ENCODE measurements at places on chromosomes 5 and 9.

DNA sequence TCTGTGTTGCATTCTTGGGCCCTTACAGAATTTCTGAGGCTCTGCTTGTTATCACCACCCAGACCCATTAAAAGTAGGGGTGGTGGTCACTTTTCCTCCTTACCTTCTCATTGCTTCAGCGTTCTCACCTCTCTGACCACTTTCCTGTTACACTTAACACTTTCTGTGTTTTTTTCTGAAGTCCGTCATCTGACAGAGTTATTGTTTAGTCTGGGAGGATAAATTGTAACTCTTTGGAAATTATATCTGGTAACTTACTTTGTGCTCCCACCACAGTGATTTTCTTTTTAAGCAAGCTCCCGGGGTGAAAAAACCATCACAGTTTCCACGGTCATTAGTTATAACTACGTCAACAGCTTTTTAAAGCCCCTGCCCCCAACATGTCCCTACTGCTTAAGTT lies 211.2 kb upstream of the OTULINL start:
- no peak for DNase-seq

DNA sequence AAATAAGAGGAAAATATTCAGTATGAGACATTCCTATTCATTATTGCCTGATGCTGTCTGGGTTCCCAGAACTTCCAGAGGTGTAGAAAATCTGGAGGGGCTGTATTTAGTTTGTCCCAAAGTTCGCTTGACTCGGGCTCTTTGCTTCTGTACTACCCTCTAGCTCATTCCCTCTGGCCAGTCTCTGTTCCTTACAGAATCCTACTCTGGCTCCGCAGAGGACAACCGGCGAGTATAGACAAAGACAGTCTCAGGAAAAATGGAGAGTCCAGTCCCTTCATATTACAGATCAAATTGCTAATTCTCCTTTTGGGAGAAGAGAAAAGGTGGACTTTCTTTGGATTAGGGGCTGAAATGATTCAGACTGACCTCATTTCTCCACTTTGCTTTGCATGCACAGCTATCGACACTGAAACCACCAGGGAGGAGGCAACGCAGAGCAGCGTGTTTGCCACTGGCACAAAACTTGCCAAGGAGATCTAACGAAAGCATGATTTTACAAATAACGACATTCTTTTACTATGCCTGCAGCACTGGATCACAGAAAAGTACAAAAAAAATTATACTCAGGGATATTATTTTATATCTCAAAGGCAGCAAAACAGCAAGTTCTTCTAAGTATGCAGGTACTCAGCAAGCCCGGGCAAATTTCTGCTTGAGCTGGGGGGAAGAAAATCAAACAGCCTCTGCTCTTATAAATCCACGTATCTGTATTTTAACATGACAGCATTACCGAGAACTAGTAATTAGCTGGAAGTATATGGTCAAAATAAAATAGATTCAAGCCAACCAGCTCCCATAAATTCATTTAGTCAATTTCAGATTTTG lies 279.7 kb downstream of the NPR3 start:
- no peak for DNase-seq

GRCh38 chr9:8365029-8365428 lies 565.5 kb upstream of the DMAC1 start:
- no peak for DNase-seq

DNA sequence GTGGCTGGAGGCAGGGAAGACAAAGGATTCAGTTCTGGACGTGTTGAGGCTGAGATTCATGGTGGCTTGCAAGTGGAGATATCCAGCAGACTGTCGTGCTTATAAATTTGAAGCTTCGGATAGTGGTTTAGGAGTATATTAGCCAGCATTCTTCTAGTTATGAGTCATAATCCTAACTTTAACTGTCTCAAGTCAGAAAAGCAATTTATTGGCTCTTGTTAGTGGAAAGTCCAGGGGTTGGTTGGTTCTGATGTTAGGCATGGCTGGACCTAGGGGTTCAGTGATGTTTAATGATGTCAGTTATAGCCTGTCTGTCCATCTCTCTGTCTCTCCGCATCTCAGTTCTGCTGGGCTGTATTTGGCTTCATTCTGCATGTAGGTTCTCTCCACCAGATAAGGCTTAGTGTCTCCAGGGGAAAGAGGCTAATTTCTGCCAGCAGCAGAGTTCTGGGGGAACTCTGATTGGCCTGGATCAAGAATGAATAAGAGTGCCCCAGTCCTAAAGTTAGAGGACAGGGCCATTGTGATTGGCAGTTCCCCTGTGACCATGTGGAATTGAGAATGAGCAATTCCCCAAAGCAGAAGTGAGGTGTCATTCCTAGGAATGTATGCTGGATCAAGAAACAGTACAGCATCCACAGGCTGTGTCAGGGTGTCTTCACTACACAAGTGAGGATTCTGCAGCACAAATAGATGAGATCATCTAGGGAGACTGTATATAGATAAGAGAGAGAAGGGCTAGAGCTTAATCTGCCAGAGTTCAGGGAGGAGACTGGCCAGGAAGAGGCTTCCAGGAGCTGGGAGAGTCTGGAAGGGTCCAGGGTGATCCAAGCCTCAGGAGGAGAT lies 72.9 kb upstream of the SHB start:
- peak; percentile 76 for DNase-seq

GRCh38 chr9:124198948-124199347 lies 58.8 kb upstream of the NEK6 start:
- no peak for DNase-seq

DNA sequence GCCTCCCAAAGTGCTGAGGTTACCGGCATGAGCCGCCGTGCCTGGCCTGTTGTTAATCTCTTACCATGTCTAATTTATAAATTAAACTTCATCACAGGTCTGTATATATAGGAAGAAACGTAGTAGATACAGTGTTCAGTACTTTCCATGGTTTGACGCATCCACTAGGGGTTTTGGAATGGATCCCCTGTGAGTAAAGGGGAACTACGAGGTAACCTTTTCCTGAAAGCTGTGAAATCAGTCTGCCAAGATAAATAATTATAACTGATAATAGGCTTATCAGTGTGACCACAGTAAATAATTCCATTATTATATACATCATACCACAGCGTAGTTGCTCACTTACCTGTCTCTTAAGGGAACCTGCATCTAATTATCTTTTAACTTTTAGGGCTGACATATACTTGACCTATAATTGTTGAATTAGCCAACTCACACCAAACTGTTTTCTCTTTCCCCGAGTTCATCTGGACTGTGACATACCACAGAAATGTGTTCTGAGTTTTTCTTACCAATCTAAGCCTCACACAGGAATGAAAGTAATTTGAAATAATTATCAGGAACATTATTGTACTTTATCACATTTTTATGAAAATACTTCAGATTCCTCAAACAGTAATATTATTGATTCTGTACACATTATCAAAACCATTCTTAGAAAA lies 42.9 kb downstream of the DAPK1 start:
- DNase-seq = no peak

- DNase-seq = peak; percentile 41
These were observed 99.7 kb downstream of the GOLPH3 start for GRCh38 chr5:32074401-32074800.

DNA sequence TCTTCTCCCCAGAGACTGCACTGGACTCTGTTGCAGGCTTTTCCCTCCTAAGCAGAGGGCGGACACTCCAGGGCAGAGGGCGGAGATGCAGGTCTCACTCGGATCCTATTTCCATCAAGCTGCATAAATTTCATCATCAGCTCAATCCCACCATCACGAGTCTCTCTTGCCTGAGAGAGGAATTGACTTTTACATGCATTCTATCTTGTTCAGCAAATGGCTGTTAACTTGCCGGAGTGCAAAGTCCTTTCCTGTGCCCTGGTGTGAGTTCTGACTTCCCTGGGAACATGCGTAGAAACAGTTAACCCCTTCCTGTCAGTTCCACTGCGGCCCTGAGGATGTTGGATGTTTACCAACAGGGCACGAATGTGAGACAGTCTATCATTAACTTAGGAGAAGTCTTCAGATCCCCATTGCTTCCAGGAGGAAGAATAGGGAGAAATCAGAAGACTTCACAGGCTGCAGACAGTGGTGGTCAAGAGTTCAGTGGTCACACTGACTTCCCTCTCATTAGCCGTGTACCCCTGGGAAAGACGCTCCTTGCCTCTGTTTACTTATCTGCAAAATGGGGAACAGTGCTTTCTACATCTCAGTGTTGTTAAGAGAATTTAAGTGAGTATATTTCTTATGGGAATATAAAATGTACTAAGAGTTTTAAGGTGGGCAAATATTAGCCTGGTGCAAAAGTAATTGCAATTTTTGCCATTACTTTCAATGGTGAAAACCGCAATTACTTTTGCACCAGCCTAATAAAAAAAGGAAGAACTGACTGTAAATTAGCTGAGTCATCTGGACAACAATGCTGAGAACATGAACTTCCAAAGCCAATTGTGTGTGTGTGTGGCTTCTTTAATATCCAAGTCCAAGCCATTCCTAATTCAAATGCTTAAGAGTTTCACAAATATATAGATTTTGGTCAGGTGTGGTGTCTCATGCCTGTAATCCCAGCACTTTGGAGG lies 248.0 kb downstream of the DRD1 start:
- no peak for DNase-seq

- DNase-seq = no peak
These were observed 35.7 kb downstream of the NSD1 start for GRCh38 chr5:177169271-177169670.

DNA sequence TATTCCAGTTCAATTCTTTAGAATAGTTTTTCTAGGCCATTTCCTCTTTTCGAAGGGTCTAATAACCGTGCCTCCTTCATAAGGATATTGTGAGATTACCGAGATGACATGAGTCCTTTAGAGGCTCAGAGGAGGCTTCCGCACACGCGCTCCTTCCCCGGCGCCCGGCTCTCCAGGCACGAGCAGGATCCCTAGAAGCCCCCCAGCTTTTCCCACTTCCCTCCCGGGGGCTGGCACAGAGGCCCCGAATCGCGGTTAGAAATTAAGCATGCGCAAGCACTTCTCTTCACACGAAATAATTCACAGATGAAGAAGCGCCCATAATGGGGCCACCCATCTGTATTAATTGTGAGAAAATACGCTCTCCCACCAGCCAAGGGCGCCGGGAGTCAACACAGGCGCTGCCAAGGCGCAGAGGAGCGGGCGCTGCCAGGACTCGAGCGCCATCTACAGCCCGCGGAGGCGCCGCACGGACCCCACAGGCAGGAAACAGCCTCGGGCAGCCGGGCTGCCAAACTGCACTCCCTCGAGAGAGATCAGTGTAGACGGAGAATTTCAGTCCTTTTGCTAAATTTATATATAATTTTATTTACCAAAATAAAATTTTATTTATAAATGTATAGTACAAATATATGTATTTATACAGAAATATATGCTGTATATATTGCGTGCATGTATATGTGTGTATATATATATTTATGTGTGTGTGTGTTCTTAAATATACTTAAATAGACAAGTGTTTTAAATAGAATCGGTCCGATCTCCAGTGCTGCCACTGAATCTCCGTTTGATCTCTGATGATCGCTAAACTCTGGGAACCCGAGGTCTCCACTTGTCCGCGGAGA lies 258.1 kb upstream of the NFIL3 start:
- peak; percentile 82 for DNase-seq

- DNase-seq = no peak
These were observed 64.7 kb upstream of the ORM1 start for GRCh38 chr9:114258218-114258617.

All from WERI-Rb-1 (cell line).